ENCODE measurements at places on chromosomes 5 and 9.

DNA sequence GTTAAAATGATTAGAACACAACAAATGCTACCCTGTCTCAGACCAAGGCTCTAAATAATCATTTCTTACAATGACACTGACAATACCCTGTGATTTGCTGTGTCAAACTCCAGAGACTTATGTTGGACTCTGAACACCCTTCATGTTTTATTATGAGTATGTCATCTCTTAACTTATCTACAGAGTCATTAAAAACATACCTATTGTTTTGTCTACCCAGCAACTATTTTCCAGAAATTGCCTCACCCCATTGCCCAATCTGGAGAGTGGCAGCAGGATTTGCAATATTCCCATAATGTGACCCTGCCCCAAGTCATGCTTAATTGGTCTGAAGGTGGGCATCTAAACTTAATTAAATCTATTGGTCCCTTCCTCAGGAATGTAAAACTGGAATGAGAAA lies 23.0 kb upstream of the KIF2A start:
- no peak for DNase-seq

DNA sequence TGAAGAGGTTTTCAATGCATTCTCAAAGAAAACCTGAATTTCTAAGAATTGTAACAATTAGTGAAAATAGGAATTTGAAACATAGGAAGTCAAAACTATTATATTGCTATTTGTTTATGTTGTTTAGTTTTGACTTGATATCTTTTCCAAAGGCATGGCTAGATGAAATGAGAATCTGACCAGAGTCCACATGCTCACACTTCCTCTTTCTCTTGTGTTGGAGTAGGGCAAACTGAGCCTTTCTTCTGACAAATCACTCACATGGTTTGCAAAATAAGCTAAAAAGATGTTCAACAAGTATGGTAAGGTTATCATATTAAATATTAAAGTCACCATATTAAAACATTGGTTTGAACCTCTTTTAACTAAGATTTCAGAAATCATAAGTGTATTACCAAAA lies 512.6 kb downstream of the ISL1 start:
- no peak for DNase-seq

DNA sequence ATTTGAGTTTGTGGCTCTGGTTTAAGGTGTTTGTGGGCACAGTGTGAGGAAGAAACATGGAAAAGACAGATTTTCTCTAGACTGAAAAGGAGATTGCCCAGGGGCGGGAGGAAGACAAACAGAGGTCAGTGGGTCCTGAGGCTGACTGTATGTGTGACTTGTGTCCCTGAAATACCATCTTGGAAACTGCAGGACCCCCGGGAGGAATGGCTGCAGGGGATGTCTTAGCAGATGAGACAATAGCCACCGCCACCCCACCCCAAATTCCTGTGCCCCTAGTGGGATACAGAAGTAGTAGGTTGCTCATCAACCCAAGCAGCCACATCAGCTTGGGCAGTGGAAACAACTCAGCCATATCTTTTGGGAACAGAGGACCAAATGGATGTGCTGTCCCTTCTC lies 1.7 kb upstream of the PSAT1 start:
- no peak for DNase-seq

- no peak for DNase-seq
These were observed 240.9 kb downstream of the SYK start for GRCh38 chr9:91042541-91042940.

DNA sequence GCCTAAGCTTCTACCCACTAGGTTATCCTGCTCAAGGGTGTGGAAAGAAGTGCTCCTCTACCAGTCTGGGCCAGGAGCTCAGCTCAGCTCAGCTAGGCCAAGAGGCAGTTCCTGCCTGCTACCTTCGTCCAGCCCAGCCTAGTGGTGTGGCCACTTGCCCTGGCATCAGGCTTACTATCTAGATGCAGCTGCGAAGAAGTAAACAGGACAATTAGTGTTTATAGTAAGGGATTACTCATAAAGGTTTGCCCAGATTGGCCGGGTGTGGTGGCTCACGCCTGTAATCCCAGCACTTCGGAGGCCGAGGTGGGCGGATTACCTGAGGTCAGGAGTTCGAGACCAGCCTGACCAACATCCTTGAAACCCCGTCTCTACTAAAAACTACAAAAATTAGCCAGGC lies 12.8 kb upstream of the SPATA24 start:
- DNase-seq: no peak

DNA sequence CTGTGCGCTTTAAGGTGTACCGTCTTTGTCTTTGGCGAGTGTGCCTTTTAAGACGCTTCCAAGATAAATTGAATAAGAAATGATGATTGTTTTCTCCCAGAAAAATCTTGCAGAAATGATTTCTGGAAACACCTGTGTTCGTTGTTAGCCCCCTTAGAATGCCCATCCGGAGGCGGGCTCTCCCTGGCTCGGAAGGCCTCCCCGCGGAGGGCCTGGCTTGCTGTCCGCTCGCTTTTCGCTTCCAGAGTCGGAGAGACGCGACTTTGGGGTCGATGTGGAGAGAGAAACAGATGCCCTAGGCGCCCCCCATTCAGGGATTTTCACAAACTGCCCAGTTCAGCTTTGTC lies 23.9 kb downstream of the LECT2 start:
- DNase-seq: no peak

DNA sequence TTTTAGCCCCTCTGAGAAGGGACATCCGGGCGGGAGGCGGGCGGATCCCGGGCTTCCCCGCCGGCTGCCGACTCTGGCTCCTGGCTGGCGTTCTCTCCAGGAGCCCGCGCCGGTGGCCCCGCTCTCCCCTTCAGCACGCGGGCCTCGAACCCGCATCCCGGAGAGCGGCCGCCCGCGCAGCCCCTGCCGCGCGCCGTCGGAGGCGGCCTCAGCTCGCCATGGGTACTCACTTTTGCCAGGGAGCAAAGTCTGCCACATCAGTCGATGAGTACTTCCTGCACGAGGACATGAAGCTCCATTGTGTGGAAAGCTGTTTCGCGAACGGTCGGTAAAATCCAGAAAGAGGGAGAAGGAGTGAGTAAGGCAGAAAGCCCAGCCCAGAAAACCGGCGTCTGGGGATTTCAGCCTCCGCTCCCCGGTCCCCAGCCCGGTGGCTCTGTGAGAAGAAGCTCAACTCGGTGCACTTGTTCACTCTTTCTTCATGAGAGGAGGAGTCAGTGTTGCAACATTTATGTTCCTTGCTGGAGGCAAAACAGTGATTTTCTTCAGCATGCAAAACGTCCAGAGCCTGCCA lies at the start of gene PRLR:
PRLR (minus strand) TSS at position 450 of the 574 bp plus-strand sequence. CDS start 140,867 bp downstream, outside the sequence.
- DNase-seq: no peak

DNA sequence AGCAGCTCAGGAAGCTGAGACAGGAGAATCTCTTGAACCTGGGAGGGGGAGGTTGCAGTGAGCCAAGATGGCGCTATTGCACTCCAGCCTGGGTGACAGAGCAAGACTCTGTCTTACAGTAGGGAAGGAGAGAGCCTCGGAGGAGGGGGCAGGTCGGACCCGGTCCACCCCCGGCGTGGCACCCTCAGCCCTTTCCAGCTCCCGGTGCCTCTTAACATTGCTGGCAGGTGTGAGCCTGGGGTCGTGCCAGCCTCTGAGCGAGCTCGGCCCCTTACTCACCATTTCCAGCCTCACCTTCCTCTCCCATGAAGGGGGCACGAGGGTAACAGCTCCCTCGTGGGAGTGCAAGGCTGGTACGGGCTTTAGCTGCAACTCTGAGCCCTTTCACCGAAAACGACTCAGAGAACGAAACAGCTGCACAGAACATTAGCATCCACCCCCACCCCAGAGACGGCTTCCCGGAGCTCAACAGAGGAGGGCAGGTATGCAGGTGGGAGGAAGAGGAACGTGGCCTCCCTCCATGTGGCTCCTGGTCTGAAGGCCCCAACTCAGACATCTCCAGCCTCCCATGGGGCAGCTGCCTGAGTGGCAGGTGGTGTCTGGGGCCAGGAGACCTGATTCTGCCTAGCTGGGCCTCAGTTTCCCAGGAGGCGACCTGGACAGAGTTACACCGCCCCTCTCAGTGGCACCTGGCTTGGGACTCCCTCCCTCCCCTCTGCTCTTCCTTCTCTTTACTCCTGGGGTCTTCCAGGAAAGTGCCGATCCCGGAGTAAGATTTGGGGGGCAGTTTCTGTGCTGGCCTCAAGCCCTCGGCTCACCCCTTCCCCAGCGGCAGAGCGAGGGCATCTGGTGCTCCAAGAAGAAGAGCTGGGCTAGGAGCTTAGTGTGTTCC lies 28.5 kb upstream of the ABO start:
- no peak for DNase-seq

GRCh38 chr5:43425983-43426382 lies 13.8 kb upstream of the CCL28 start:
- no peak for DNase-seq

- no peak for DNase-seq
These were observed 20.4 kb upstream of the BRD3 start for GRCh38 chr9:134088063-134088725.

DNA sequence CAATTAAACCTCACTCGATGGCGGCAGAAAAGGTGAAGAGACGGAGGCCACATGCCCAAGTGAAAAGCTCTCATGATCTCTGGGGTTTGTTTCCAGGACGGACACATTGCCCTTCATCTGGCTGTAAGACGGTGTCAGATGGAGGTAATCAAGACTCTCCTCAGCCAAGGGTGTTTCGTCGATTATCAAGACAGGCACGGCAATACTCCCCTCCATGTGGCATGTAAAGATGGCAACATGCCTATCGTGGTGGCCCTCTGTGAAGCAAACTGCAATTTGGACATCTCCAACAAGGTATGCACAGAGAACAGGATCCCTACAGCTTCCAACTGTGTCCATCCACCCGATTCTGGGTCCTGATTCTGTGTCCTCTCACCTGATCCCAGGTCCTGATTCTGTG lies 74.5 kb upstream of the CTSL start:
- DNase-seq: no peak

- no peak for DNase-seq
These were observed 4.9 kb downstream of the TUT7 start for GRCh38 chr9:86349271-86349670.

GRCh38 chr9:70672161-70672649 lies 257.7 kb upstream of the KLF9 start:
- DNase-seq: no peak

GRCh38 chr9:114957558-114957957 lies 27.2 kb upstream of the TNFSF8 start:
- no peak for DNase-seq

GRCh38 chr9:61673664-61674381 lies 484.0 kb downstream of the SPATA31A7 start:
- no peak for DNase-seq

GRCh38 chr9:87039809-87040392 lies 92.6 kb upstream of the GAS1 start:
- no peak for DNase-seq

GRCh38 chr9:129259375-129259774 lies 81.3 kb upstream of the IER5L start:
- no peak for DNase-seq

DNA sequence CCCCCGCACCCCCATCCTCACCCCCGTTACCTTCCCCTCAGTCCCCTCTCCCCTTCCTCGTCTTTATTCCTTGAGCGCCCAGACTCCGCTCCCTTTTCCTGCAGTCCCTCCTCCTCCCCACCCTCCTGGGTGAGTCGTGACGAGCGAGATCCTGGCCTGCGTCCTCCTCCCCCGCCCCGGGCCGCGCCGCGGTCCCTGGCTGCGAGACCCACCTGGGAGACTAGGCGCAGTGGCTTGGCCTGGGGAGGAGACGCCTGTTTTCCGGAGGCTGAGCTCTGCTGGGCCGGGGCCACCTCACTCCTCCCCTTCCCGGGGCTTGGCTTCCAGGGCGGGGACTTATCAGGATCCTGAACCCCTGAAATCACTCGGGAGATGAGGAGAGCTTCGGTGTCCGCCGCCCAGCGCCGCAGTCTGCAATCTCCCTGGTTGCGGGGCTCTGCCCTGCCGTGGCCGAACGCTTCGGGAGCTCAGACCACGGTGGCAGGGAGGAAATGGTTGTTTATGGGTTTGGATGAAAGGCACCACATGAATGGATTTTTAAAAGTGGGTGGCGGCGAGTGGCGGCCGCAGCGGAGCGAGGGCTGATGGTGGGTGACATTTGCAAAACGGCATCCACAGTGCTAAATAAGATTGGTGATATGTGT lies 984 bp downstream of the STXBP1 start:
- no peak for DNase-seq

DNA sequence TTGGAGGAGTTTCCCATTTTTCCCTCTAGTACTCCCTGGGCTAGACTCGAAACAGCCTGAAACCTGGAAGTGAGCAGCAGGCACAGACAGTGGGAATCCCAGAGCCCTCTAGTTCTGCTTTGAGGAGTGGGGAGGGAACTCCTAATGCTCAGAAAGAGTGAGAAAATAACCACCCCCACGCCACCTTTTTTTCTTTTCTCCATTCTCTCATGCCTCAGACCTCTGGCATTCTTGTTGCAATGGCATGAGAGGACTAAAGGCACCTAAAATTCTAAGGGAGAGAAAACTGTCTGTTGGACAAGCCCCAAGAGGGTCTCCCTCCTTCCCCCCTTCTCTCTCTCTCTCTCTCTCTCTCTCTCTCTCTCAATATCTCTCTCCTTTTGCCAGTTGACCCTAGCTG lies 15.1 kb upstream of the IRF1 start:
- no peak for DNase-seq

DNA sequence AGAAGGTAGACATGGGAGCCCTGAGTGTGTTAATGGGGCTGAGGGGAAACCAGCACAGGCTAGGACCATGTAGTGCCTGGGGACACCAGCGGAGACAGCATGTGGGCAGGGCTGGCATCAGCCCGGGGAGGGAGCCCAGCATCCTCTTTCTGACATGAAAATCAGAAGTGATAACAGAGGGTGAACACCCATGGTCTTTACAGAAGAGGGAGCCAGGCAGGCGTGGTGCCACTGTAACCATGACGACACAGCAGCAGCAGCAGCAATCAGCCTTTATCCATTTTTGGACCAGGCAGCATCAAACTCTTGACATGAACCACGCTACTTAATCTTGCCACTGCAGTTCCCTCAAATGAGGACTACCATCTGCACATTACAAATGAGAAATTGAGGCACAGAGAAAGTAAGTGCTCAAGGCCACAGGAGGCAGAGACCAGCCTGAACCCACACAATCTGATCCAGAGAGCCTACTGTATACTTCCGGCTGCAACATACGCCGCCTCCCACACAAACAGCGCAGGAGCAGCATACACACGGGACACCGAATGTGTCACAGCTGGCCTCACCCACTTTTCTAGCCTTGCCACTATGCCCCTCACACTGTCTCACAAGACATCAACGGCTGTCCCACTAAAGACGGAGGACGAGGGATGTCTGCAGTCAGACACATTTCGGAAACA lies 23.8 kb downstream of the CAMSAP1 start:
- no peak for DNase-seq

- no peak for DNase-seq
These were observed 1034.4 kb downstream of the CDH9 start for GRCh38 chr5:26003966-26004365.

GRCh38 chr9:68648971-68649370 lies 56.1 kb upstream of the PIP5K1B start:
- DNase-seq: no peak

DNA sequence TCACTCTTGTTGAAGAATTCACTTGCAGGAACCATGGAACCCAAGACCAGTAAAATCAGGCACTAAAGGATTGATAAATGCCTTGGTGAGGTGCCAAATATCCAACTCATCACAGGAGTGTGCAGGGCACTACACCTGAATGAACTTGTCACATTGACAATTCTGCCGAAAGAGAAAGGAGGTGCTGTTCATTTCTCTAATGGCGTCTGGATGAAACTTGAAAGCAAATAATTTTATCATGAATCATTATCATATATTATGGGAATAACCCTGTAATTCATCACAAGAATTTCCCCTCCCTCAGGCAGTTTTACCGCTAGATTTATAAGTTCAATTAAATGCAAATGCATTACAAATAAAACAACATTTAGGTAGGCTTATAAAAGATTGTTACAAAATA lies 360.0 kb downstream of the GLIS3 start:
- no peak for DNase-seq

GRCh38 chr9:122031776-122032175 lies 61.3 kb downstream of the TTLL11 start:
- DNase-seq: no peak

- DNase-seq: no peak
These were observed 25.2 kb downstream of the TMEM252 start for GRCh38 chr9:68515326-68516017.
